ENCODE measurements at places on chromosomes 11 and 22.

- peak; percentile 38 for DNase-seq
These were observed 15.9 kb downstream of the RTN4RL2 start for GRCh38 chr11:57476047-57476756.

DNA sequence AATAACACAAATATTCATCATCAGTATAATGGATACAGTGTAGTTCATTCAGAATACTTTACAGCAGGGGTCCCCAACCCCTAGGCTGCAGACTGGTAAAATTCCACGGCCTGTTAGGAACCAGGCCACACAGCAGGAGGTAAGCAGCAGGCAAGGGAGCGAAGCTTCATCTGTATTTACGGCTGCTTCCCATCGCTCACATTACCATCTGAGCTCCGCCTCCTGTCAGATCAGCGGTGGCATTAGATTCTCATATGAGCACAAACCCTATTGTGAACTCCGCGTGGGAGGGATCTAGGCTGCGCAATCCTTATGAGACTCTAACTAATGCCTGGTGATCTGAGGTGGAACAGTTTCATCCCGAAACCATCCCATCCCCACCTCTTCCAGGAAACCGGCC, 125.1 kb downstream of the SERGEF start:
- no peak for DNase-seq

GRCh38 chr11:120524536-120525085, 13.1 kb downstream of the GRIK4 start:
- no peak for DNase-seq

- DNase-seq, result no peak
These were observed 8.9 kb downstream of the SLC29A2 start for GRCh38 chr11:66362481-66363147.

DNA sequence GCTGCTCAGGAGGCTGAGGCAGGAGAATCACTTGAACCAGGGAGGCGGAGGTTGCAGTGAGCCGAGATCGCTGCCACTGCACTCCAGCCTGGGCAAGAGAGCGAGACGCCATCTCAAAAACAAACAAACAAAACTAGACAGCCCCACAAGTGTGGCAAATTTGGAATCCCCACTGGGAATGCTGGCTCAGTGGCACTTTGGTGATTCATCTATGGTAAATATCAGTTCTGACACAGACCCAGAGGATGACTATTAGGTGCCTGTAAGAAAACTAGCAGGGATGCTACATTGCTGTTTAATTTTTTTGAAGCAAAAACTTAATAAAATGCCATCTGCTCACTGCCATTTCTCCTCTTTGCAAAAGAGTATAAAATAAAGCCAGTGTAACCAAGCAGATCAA, 107.9 kb downstream of the NAT10 start:
- no peak for DNase-seq

DNA sequence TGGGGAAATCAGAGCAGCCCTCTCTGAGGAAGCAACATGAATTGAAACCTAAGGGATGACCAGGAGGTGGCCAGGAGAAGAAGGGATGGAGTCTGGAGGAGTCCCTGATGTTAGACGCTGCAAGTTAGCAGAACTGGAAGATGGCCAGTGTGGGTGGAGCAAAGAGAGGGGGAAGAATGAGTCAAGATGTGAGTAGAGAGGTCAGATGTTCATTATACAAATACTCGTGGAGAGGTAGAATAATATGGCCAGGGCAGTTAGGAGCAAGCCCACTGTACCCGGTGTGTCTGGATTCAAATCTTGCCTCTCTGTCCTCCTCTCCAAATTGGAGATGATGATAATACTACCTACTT, 242.0 kb downstream of the TENM4 start:
- no peak for DNase-seq

GRCh38 chr11:11306855-11307254, 46.2 kb downstream of the CSNK2A3 start:
- no peak for DNase-seq

DNA sequence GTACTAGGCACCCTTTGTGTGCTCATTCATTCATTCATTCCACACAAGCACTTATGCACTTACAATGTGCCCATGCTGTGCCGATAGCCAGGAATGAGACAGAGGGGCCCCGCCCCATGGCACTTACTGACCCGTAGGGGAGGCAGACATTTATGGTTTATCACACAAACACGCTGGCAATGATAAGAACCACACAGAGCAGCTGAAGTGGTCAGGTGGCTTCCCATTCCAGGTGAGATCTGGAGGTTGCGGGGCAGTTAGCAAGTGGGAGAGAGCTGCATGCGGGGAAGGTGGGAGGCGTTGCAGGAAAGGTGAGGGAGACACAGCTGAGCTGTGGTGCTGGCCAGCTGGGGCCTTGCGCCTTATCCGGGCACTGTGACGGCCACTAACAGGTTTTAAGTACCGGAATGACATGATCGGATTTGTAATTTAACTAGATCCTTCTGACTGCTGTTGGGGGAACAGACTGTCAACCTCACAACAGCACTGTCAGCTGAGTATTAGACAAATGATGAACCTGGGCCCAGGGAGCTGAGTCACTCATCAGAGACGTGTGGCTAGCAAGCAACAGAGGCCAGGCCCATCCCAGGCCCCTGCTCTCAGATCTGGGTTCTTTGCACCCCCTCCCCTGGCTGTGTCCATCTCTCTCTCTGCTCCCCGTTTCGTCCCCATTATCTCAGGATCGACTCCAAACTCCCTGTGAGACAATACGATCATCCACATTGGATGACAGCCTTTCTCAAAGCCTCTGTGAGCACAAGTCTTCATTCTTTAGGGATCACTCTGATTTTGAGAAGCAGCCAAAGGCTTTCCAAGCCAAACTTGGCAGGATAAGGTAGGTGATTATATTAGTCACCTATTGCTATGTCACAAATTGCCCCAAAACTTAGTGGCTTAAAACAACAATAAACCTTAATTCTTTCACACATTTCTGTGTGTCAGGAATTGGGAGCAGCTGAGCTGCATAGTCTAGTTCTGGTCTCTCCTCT, 28.4 kb downstream of the RASD2 start:
- no peak for DNase-seq

DNA sequence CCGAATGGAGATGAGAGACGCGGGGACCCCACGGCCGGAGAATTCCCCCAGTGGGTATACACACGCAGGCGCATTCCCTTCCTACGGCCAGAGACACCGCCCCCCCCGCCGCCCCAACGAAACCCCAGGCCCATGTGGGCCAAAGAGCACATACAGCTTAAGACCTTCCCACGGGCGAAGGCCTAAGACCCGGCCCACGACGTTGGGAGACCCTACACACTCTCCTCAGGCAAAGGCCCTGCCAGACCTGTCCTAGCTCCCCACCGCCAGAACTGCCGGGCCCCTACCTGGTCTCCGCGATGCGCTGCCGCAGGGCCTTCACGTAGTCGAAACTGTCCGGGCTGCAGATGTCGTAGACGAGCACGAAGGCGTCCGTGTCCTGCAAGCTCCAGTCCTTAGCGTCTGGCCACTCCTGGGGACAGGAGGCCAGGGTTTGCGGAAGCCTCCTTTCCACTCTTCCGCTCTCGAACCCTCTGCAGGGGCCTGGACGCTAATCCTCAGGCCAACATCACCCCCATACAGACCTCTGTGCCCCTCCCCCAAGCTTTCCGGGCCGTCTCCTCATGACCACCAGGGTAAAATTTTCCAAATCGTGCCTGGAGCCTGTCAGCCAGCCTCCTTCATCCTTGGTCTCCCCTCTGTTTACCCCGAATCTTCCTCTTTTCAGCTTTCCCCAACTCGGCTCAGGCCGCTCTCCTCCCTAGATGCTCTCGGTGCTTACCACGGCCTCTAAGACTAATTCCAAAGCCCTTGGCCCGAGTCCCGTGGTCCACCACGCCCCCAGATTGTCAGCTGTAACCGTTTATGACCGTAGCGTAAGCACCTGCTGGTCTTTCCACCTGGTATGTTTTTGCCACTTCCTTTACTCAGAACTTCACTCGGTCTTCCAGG, 1.7 kb downstream of the RASL10A start:
- no peak for DNase-seq

GRCh38 chr11:23564370-23564769, 704.1 kb upstream of the CCDC179 start:
- no peak for DNase-seq

GRCh38 chr11:43942662-43943371, 380 bp downstream of the C11orf96 start:
- peak; percentile 5 for DNase-seq

DNA sequence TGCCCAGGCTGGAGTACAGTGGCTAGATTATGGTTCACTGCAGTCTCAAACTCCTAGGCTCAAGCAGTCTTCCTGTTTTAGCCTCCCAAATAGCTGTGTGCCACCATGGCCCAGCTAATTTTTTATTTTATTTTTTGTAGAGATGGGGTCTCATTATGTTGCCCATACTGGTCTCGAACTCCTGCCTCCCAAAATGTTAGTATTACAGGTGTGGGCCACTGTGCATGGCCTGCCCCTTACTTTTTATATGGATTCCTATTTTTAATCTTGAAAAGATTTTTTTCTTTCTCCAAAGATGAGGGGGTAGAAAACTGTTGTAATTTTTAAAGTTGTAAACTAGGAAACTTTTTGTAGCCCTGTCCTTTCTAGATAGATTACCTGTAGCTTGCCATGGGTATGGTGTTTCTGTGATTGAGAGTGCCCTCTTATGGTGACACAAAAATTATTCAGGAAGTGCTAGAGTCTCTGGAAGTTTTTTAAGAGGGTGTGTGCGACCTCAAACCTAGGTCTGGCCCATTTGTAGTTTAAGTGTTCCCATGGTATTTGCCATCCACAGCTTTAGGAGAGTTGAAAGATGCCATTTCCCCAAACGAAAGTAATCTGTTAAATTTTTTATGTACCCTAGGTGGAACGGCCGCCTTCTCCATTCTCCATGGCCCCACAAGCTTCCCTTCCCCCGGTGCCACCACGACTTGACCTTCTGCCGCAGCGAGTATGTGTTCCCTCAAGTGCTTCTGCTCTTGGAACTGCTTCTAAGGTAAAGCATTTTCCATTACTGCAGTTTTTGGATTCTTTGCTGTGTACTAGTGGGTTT, 32.4 kb downstream of the MCAM start:
- no peak for DNase-seq

- no peak for DNase-seq
These were observed 307.7 kb downstream of the JRKL start for GRCh38 chr11:96697466-96697865.

GRCh38 chr11:2824851-2825250, 60.7 kb downstream of the CDKN1C start:
- DNase-seq, result no peak

DNA sequence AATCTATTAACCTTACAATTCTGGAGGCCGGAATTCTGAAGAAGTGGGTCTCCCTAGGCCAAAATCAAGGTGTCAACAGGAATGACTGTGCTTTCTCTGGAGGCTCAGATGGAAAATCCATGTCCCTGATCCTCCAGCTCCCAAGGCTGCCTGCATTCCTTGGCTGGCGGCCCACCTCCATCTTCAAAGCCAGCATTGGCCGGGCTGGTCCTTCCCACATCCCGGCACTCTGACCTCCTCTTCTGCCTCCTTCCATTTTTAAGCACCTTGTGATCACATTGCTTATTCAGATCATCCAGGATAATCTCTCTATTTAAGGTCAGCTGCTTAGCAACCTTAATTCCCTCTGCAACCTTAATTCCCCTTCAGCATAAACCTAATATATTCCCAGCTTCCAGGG, 22.7 kb upstream of the CTSD start:
- DNase-seq, result no peak

DNA sequence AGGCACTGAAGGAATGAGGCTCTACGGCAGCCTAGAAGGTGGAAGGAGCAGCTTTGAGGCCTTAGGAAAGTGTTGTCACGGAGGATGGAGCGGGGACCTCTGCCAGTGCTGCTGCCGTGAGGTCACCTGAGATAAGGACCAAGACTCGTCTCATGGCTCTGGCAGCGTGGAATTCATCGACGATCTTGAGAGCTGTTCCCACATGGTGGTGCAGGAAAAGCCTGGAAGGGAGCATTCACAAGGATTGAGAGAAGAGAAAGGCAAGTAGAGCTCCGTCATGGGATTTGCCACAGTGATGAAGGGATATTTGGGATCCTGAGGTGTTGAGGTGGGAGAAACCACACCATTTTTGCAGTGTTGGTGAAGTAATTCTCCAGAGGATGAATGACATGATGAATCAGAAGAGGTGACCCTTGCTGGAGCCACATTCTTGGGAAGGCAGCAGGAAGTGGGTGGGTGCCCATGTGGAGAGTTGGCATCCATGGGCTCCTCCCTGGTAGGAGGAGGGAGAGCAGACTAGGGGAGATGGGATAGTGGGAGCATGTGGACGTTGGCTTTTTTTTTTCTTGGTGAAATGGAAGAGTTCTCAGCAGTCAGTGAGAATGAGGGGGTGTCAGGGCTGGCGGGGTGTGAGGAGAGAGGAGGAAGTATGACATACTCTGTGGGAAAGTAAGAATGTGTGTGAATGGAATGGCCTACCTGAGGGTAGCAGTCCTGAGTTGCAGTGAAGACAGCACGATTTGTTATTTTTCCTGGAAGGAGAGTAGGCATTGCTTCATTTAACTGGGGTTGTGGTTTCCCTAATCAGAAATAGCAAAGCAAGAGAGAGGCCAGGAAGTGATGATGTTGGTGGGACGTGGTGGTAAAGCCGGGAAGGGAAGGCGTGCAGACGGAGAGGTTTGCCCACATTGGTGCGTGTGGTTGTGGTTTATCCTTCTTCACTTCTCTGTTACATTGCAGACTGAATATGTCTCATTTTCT, 11.1 kb downstream of the PPP6R3 start:
- peak; percentile 62 for DNase-seq

GRCh38 chr11:41102471-41102870, 357.0 kb downstream of the LRRC4C start:
- no peak for DNase-seq

DNA sequence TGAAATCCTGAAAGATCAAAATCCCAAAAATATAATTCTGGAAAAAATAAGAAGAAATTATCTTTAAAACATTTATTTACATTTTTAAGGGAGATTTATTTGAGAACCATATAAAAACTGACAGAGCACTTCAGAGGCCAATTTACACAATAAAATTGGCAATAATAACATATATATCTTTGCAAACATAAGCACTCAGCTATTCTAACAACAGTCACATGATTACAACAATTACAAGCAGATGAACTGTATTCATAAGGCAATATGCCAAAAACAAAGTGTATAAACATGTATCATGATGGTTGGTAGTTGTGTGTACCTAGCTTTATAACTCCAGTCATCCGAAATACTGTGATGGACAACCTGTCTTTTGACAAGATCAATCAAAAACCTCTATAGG, 17.7 kb upstream of the RASSF10 start:
- DNase-seq, result no peak

DNA sequence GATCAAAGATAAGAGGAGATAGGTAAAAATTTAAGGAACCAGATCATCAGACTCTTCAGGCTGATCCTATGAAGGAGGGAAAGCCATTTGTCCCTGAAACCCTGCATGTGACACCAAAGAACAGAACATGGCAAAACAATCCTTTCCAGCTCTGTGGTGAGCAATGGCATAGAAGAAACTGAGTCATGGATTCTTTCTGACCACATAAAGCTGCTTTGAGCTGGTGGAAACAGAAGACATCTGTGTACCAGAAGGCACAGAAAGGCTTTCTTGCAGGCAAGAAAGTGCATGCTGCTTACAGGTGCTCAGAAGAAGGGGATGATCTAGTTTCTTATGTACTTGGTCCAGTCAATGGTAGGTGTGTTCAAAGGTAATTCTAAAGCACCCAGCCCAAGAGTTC, 45.0 kb upstream of the APOA1 start:
- DNase-seq, result no peak
